ENCODE measurements at places on chromosomes 4 and X.

- DNase-seq, result no peak
These were observed 141.3 kb downstream of the FAT4 start for GRCh38 chr4:125456075-125456474.

GRCh38 chr4:15655223-15656037 is at the start of gene FBXL5:
Gene FBXL5, minus strand, starts transcription at chr4:15655357. Its CDS starts 70 bp downstream, at chr4:15655287.
- DNase-seq, result peak; percentile 28

DNA sequence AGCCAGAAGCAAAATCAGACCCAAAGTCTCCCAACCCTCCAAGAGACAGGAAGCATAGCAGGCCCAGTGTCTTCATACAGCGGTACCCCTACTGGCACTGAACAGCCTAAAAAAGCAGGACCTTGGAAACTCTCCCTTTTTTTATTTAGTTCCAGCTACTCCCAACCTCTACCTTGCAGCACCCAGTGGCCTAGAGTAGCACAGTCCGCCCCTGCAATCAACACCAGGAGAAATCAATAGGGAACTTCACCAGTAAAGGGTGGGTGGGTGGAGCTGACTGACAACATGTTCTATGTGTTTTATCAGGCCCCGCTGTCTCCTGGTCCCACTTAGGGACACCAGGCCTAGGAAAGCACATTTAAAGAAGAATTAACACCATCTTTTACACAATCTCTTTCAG is 378.5 kb upstream of the CT83 start:
- DNase-seq, result no peak

DNA sequence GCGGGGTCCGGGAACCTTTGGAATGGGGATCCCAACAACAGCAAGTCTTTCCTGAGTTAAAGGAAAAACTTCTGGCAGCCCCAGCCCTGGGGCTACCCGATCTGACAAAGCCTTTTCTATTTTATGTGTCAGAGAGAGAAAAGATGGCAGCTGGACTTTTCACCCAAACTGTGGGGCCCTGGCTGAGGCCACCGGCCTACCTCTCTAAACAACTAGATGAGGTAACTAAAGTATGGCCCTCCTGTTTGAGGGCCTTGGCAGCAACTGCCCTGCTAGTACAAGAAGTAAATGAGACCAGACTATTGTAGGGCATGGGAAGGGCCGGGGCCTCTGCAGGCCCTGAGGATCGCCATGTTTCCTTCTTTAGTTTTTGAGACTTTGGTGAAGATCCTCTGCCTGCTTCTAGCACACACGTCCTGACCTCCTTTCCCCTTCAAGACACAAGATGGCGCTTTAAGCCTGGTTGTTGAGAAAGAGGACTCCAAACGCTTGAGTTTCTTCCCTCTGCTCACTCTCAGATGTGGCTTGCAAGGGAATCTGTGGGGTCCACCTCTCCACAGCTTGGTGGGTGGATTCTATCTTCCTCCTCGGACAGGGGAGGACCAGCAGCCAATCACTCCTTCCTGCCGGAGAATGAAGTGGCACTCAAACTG is 18.5 kb upstream of the DRD5 start:
- peak; percentile 11 for DNase-seq

- DNase-seq, result no peak
These were observed 20.0 kb downstream of the DCLK2 start for GRCh38 chr4:150098214-150098613.

DNA sequence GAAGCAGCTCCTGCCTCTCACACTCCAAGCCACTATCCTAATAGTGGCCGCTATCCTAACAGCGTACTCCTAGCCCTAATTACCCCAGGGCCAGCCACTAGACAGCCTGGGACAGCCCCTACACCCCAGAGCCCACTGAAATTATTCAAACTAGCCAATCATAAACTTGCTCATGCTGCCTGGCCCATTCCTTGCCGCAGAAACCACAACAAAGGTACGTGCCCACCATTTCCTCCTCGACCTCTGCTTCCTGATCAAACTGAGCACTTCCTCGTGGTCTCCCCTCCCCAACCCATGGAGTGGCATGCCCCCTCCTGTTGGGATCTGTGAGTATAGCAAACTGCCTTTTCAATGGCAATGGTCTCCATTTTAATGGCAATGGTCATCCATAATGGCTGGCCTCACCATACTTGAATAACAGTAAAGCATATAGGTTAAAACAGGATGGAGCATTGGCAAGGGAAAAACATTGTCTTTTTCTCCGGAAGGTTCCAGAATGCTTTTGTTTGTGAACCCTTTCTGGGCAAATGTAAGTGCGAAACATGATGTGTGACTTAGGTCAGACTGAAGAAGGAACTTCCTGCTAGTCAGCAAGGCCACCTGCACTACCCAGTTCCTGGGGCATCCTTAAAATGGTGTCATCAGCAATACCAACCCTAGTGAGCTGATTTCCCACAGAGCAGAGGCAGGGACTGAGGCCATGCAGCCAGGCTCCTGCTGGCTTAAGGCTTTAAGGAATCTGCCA is 107.1 kb upstream of the ATP6AP2 start:
- DNase-seq, result no peak

DNA sequence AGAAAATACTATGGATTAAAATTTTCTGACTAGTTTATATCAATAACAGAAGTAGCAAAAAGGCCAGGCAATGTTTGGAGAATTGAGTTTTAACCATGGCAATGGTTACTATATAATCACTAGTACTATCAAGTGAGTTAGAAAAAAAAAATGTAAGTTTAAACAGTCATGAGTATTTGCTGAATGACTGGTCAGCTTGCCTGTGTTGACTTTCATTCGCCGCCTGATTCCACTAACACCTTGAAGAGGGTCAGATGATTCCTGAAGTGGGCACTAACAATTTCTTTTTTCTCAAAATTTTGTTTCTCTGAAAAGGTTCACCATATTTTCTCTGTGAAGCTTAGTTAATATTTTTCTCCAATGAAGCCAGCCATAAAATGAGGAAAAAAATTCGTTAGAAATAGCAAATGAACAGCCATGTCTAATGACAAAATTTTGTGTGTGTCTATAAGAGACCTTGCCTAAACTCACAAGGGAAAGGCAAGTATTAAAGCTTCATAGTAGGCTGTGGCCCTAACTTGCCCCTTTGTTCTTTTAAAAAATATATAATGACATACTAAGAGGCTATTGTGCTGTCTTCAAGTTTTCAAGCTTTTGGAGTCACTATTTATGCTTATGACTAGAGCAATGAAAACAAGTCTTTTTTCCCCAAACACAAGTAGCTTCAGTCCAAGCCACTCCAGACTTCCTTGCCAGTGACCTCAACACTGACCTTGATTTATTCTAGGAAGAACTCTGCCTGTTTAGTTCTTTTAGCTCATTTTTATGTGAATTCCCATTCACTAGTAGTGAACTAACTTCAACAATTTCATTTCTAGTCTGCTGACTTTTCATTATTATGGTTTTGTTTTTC is 18.4 kb upstream of the FHDC1 start:
- no peak for DNase-seq

DNA sequence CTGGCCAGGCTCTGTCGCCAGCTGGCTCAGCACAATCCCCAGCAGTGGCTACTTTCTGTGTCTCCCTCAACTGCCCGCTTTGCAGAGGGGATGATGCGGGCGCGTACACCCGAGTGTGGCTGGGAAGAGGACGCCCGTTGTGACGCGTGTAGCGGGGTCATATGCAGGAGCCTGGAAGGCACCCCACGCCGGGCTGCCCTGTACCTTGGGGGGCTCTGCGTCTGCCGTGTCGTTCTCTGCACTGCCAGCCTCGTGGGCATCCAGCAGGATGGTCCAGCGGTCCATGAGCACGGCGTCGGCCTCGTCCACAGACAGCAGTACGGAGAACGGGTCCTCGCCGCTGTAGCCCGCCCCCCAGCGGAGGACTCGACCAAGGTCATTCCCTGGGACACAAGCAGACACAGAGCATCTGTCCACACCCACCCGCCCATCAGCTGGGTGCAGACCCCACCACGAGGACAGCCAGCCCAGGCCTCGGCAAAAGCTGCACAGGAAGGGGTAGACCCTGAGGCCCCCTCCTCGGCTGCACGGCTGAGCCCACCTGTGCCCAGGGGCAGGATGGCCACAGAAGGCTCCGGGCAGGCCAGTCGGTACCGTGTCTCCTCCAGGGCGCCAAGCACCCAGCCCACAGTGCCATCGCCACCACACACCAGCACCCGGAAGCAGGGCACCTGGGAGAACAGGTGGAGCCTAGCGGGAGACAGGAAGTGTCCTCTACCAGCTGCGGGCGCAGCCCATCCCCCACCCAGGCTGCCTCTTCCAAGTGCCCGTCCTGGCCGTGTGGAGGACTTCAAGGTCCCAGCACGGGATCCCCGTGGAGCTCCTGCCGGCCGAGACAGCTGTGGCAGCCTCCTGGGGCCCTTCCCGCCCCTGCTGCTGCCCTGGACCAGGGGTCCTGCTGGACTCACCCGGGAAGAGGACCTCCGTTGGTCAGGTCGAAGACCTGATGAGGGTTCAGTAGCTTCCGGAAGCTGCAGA is 10.8 kb downstream of the DGKQ start:
- no peak for DNase-seq

DNA sequence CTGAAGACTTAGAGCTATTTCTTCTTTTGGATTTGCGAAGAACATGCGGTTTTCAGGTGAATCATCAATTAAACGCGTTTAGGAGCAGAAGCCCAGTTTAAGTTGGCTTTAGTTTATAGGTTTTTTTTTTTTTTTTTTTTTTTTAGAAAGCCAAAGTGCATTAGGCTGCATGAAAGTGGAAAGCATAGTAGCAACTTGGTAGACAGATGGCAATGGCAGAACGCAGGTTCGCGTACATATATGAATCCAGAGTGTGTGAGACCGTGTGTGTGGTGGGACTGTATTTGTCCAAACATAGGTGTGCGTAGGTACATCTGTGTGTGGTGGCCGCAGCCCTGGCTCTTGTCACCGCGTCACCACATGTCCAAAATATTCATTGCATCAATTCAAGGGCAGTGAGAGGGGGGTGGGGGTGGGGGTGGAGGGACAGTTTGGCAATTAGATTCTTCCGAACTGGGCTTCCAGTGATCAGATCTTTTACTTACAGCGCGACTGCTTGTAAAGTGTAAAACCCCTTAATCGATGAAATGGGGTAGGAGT is 901 bp downstream of the JADE1 start:
- peak; percentile 26 for DNase-seq

- DNase-seq, result no peak
These were observed 24.8 kb upstream of the MSANTD1 start for GRCh38 chr4:3223956-3224748.

GRCh38 chr4:168773388-168774195 is 236.5 kb downstream of the CBR4 start:
- DNase-seq, result no peak

GRCh38 chr4:40357738-40358137 is 22.6 kb downstream of the CHRNA9 start:
- no peak for DNase-seq

DNA sequence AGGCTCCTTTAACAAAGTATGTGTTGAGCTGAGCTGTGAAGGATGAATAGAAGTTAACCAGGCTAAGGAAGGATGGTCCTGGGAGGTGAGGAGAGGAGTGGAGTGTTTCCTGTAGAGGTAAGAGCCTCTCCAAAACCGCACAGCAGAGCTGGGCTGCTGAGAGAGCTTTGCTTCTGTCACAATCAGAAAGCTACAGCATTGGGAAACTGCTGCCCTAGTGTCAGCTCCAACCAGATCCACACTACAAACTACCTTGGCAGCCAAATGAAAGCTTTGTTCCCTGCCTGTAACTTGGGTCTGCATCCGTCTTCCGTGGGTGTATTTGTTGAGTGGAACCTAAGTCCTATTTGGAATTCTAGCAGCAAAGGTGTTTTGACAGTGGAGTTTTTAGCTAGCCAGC is 91.8 kb downstream of the REPS2 start:
- no peak for DNase-seq

DNA sequence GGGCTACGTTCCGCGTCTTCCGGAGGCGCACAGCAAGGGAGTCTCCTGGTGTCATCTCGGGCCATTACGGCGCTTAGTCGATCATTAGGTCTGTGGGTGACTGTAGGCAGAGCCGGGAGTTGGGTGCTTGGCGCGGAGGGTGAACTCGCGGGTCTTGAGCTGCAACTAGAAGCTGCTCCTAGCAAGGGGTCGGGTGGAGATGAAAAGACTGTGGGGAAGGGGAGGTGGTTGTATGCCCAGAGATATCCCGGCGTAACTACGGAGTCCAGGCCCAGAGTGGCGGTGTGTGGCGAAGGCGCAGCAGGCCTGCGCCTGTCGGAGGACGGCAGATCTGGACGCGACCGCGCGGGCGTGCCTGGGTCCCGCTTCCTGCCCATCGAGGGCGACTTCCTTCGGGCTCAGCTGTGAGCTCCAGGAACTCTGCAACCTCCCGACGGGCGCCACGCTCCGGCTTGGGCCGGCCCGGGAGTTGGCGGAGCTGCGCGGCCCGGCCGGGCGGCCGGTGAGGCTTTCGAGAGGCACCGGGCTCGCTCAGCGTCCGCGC is 2.7 kb upstream of the NKX3-2 start:
- no peak for DNase-seq

DNA sequence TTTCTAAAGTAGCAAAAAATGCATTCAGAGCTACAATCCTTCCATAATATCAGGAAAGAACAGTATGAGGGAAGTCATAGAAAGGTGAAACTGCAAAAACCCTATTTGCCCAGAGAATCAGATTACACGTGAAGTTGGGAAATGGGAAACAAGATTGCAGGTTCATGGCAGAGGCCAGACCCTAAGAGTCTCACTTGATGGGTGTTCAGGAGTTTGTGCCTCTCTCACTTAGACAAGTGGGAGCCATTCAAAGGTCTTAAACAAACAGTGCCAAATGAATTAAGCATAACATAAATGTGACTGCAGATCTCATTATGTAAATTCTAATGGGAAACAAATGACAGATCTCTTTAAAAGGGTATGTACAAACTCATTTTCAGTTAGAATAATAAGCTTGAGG is 91.6 kb downstream of the ARAP2 start:
- DNase-seq, result no peak

DNA sequence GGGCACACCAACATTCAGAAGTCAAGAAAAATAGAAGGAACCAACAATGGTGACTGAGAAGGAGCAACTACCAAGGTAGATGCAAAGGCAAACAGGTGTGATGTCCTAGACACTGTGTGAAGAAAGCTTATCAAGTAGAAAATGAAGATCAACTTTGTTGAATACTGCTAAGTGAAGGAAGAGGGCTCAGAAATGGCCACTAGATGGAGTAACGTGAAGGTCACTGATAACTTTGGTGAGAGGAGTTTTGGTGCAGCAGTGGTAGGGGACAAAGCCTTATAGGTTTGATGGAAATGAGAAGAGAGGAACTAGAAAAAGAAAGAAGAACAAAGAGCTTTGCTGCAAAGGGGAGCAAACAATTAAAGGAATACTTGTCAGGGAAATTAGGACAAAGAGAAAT is 23.5 kb downstream of the OTC start:
- DNase-seq, result no peak

DNA sequence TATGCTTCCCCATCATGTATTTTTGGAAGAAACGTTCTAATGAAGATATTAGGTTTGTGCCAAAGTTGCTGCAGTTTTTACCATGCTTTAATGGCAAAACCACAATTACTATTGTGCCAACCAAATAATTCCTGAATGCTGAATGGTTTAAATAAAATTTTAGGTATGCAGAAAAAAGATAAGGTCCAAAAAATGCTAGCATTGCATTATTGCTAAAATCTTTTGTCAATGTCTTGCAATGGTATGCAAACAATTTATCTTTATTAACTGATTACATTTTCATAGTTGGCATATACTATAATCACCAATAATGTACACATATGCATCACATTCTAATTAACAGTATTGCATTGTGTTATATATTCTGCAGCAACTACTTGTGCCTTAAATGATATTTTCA is 1657.4 kb upstream of the IGFBP7 start:
- DNase-seq, result no peak
